ENCODE measurements at places on chromosomes 7 and 10.

GRCh38 chr7:925601-926000 is 28.9 kb downstream of the ADAP1 start:
- no peak for DNase-seq

DNA sequence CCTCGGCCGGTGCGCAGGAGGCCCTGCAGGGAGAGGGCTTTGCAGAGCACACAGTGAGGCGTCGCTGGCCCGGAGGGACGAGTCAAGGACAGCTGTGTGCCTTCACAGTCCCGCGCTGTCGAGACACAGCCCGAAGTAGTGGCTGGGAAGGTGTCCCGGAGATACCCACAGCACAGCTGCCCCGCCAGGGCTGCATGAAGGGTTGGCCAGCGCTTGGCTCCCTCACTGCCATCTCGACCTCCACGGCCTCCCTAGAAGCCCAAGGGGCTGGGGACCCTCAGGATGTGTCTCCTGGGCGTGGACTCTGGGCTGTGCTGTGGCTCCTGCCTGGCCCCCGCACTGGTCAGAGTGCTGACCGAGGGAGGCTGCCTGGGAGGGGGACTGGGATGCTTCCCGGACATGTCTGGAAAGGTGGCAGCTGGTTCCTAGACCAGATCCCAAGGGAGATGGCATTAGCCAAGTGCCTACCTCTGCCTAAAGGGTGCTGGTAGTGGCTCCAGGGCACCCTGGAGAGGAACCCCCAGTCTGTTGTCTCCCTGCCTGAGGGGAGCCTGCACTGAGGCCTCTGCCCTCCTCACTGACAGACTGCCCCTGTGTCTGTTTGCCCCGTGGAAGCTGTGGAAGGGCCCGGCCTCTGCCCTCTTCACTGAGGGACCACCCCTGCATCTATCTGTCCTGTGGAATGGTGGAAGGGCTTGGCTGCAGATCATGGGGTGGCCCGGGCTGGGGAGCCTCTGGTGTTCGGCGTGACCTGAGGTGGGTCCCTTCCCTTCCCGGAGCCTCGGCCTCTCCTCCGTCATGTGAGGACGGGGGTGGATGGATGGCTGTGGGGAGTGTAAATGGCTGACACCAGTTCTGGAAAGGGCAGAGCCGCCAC is 5.8 kb downstream of the ELFN1 start:
- DNase-seq: no peak

- no peak for DNase-seq
These were observed 78.8 kb upstream of the ANKRD1 start for GRCh38 chr10:90999512-91000172.

- no peak for DNase-seq
These were observed 130.1 kb downstream of the ELMO1 start for GRCh38 chr7:37318541-37318940.

DNA sequence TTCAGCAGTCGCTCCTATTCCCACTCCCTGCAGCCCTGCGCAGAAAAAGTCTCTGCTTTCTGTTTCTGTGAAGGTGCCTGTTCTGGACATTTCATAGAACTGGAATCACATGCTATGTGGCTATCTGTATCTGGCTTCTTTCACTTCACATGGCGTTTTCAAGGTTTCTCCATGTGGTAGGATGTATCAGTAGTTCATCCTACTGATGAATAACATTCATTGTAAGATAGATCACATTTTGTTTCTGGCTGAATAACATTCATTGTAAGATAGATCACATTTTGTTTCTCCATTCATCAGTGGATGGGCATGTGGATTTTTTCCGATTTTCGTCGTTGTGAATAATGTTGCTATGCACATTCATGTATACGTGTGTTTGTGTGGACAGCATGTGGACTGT is 44.5 kb downstream of the HSPA12A start:
- no peak for DNase-seq

DNA sequence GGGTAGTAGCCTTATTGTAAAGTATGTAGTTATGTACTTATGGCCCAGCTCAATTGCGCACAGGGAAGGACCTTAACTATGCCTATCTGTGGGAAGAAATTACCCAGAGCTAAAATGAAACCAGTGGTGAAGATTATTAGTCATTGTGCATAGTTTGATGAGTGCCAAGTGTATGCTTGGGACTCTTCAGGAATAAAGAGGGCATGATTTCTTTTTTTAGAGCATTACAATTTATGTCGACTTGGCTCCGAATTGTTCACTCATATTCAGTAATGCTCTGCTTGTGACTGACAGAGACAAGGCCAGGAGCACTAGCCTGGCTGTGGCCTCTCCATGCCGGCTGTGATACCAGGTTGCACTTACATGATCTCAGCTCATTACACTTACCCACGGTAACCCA is 269.5 kb downstream of the TRIL start:
- DNase-seq: peak; percentile 38

- DNase-seq: no peak
These were observed 11.0 kb upstream of the CCDC126 start for GRCh38 chr7:23586159-23586558.

GRCh38 chr7:6652446-6653011 is 15.4 kb downstream of the ZNF316 start:
- DNase-seq: no peak

DNA sequence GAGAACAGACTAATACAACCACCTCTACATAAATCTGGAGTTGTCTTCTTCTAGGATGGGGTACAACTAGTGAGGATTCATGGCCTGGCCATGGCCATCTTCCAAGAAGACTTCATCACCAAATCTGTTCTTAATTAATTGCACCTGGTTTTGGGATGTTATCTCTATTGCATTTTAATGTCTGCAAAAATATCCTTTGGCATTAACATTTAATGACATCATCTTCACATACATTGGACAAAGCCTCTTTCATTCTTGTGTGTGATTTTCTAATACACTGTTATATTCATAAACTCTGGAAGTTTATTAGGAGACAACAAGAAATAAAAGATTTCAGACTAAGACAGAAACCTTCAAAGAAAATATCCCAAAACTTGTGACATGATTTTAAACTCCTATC is 124.2 kb upstream of the ABCB5 start:
- DNase-seq: no peak

GRCh38 chr10:69728335-69728870 is 73.3 kb upstream of the COL13A1 start:
- no peak for DNase-seq

GRCh38 chr10:558891-559766 is 130.3 kb downstream of the DIP2C start:
- no peak for DNase-seq

GRCh38 chr10:35259769-35260397 is 76.4 kb upstream of the CCNY start:
- DNase-seq: peak; percentile 79

GRCh38 chr10:33483124-33483815 is 148.8 kb upstream of the NRP1 start:
- DNase-seq: no peak

- no peak for DNase-seq
These were observed 387.8 kb downstream of the SEMA3D start for GRCh38 chr7:84799106-84799505.

DNA sequence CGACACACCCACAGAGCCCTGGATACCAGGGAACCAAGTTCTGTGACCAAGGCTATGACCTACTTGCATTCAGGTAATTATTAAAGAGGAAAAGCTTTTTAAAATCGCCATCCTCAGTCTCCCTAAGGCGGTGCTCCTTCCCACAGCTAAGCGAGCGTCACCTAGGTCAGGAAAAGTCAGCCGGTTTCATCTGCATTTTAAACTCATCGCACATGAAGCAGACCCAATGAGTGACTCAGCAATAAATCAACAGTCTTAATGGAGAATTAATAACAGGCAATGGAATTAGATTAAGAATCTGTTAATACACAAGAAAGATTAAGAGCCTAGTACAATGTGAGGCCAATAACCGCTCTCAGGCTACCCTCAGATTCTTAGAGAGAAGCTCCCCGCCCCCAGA is 59.2 kb downstream of the HSPA12A start:
- DNase-seq: no peak

GRCh38 chr10:132372516-132373095 is 24.4 kb upstream of the PWWP2B start:
- DNase-seq: no peak

DNA sequence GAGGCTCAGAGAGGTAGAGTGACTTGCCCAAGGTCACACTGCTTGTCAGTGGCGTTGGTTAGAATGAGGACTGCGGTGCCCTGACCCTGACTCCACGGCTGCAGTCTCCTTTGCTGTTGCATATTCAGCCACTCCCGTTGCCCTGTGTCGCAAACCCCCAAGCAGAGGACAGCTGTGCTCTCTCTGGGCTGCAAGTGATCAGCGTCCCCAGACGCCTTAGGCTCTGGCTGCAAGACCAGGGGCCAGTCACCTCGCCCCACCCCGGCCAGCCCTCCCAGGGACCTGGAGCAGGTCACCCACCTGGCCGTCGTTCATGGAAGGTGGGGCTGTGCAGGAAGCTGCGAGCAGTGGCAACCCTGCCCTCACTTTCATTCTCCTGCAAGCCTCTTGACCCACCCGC is 51.7 kb upstream of the NANOS1 start:
- no peak for DNase-seq

- no peak for DNase-seq
These were observed 127.8 kb downstream of the RAPGEF5 start for GRCh38 chr7:22229148-22229547.

GRCh38 chr7:20220921-20221547 is 3.9 kb upstream of the MACC1 start:
- peak; percentile 94 for DNase-seq

DNA sequence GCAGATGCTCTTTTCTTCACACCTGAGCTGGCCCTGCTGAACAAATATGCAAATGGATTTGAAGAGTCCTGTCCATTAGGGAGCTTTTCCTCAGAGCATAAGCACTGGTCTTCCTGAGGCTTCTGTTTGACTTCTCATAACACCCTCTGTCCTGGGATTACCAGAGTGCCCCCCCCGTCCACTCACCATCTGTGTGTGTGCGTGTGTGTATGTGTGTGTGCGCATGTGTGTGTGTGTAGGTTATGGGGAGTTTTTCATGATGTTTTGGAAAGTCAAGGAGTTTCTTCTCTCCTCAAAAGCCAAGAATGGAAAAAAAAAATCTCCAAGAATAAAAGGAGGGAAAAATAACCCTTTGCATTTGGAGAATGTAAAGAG is 57.7 kb upstream of the COMTD1 start:
- DNase-seq: no peak

DNA sequence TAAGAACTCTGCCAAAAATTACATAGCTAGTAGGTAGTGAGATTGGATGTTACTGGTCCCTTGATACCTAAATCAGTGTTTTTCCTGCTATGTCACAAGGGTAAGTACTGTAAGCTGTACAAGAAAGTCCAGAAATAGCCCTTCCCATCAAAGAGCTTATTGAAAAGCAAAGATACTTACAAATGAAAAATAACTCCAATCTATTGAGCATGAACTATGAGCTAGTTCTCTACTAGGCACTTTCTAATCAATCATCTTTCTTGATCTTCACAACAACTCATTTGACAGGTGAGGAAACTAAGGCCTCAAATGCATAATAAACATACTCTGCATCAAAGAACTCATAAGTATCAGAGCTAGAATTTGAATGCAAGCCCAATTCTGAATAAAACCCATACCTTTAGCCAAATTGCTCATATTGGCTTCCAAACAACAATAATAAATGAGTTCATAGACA is 249.8 kb upstream of the TCF7L2 start:
- no peak for DNase-seq

DNA sequence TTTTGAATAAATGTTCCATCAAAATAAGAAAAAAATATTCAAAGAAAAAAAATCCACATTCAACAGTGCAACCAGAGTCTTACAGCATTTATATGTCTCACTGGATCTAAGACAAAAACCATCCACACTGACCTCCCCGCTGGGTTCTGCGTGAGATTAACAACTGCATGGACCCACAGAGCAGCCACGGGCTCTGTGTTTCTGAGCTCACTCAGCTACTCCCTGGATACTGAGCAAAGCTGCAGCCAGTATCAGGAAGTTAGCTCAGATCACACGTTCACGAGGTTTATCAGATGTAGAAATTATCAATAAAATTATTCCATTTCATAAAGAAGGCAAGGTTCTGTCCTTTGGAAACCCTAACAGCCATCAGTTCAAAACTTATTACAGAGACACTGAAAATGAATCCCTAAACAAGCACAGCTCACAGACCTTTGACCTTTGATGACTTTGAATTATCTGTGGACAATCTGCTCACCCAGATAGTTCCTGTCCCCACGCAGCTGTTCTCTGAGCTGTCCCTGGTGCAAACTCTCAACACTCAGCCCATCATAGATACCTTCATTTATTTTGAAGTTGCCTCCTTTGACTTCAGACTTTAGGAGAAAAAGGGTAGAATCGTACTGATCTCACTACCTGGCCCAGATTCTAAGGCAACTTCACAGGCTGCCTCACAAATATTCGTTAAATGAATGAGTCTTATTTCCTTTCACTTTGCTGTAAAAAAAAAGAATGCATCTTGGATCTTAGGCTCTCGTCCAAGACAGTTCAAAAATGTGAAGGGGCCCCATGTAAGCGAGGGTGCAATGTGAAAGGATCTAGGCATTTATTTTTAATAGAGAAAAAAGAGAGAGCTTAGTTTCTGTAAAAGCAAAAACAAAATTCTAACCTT is 67.7 kb upstream of the SVIL start:
- no peak for DNase-seq

DNA sequence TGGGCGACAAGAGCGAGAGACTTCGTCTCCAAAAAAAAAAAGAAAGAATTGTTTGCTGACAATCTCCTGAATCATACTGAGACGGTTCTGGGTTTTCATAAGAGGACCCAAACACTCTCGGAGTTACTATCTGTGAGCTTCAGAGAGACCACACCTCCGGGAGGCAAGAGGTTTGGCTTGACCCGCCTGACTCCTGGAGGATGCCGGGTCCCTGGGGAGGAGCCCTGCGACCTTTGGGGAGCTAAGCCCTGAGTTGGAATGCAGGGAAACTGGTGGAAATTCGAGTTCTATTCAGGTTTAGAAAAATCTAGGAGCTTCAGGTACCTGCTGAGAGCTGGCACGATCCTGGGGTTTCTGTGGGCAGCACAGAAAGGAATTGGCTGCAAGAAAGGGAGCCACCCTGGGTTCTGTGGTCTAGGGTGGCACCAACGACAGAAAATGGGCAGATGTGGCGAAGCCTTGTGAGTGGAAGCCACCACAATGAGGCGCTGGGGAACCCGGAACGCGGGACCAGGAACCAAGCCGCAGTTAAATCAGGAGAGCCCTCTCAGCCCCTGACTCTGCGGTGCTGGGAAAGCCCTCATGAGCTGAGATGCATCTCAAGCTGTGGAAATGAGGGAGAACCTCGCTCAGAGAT is 21.9 kb upstream of the GATAD1 start:
- DNase-seq: no peak

GRCh38 chr10:113957013-113957412 is 86.7 kb upstream of the ADRB1 start:
- DNase-seq: peak; percentile 43

GRCh38 chr7:115293628-115294240 is 371.8 kb downstream of the MDFIC start:
- DNase-seq: no peak

- DNase-seq: no peak
These were observed 160.1 kb downstream of the NEURL1 start for GRCh38 chr10:103653581-103654037.

- no peak for DNase-seq
These were observed 151.1 kb downstream of the DGKB start for GRCh38 chr7:14751461-14751860.

- DNase-seq: peak; percentile 65
These were observed at the start of gene CH25H for GRCh38 chr10:89207181-89207800. Gene CH25H (minus strand): TSS chr10:89207317. CDS start chr10:89207292, 25 bp downstream.

- DNase-seq: peak; percentile 34
These were observed 170.4 kb downstream of the SNX13 start for GRCh38 chr7:17769918-17770317.
